ENCODE measurements at places on chromosomes 1 and 21.

DNA sequence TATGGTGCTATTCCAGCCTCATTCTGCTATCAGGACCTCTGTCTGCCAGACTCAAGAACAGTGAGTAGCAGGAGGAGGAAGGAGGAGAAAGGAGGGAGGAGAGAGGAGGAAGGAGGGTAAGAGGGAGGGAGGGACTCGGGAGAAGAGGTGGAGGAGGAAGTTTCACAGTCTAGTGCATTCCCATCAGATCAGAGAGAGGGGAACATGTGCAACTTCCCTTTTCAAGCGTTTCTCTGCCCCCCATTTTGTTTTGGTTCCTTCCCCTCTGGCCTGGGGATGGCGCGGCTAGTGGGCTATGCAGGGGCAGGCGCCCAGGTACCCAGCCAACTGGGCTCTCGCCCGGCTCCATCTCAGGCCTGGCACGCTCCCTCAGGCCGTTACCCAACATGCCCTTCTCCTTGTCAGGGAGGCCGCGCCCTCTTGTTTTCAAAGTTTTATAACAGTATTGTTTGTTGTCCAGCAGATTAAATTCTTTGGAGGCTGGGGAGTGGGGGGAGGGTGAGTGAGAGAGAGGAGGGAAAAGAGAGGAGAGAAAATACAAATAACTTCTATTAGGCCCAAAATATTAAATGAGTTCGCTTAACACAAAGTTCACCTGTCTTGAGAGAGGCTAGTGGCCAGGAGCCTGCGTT, 56.0 kb downstream of the CD46 start:
- no peak for DNase-seq

GRCh38 chr1:183831311-183831710, 26.4 kb downstream of the RGL1 start:
- no peak for DNase-seq

GRCh38 chr1:248152056-248152827, 7.3 kb downstream of the OR2M5 start:
- no peak for DNase-seq

GRCh38 chr1:6475381-6476133, 9.6 kb upstream of the TNFRSF25 start:
- DNase-seq = peak; percentile 65

GRCh38 chr1:197553281-197553680, 222.0 kb downstream of the DENND1B start:
- no peak for DNase-seq

DNA sequence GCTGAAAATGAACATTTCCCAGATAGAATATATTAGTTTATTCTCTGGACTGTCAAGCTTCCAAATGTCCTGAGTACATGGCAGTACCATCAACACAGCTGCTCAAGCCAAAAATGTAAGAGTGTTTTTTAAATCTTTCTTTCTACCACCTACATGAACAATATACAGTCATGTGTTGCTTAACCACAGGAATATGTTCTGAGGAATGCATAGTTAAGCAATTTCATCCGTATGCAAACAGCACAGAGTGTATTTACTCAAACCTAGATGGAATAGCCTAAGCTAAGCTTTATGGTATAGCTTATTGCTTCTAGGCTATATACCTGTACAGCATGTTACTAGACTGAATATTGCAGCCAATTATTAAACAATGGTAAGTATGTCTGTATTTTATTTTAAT, 561.9 kb upstream of the ADGRL4 start:
- no peak for DNase-seq

- no peak for DNase-seq
Observed at GRCh38 chr1:71242239-71242638, 161.4 kb upstream of the ZRANB2 start.

DNA sequence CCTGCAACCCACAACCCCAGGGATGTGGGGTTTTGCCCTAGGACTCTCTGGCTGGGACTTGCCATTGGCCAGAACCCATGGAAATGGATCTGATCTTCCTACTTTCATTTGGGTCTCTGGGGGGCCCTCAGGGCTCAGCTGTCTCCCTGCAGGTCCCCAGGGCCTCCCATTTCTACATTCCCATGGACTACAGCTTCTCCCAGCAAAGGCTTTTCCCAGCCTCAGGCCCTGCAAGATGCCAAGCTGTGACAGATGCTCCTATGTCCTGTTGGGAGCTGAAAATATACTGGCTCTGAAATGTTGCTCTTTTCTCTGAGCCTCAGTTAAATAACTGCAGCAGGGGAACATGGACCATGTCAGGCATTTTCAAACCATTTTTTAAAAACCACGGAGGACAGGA, 99.5 kb upstream of the IGSF21 start:
- DNase-seq = no peak

GRCh38 chr1:234730770-234731568, 121.0 kb upstream of the IRF2BP2 start:
- DNase-seq = no peak

- no peak for DNase-seq
Observed at GRCh38 chr1:65813956-65814355, 21.3 kb downstream of the PDE4B start.

- no peak for DNase-seq
Observed at GRCh38 chr1:35971601-35972000, 40.7 kb downstream of the AGO3 start.

GRCh38 chr1:62732331-62732730, 44.1 kb upstream of the DOCK7 start:
- DNase-seq = no peak

- no peak for DNase-seq
Observed at GRCh38 chr1:185961664-185962063, 227.5 kb downstream of the HMCN1 start.

GRCh38 chr1:233240371-233240770, 55.2 kb downstream of the PCNX2 start:
- no peak for DNase-seq

GRCh38 chr1:203202431-203203245, 16.1 kb upstream of the CHI3L1 start:
- DNase-seq = no peak

GRCh38 chr1:161973924-161974845, 49.5 kb downstream of the OLFML2B start:
- no peak for DNase-seq

- no peak for DNase-seq
Observed at GRCh38 chr1:173328961-173329360, 121.8 kb upstream of the TNFSF4 start.

DNA sequence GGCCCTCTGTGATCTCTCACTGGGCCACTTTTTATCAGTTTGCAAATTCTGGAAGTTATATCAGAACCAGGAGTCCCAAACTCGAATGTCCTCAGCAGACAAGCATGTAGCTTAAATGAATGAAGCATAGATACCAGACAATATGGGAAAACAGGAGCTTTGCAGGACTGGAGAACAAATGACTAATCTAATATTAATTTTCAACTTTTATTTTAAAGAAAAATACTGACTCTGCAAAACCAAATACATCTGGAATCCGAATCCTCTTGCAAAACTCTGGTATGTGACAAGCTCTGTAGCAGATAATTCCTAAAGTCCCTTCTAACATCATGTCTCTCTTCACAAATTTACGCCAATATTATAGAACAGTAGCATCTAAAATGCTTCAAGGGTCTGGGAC, 427.4 kb downstream of the TTLL7 start:
- no peak for DNase-seq

- no peak for DNase-seq
Observed at GRCh38 chr1:168947041-168947440, 159.4 kb upstream of the ATP1B1 start.

GRCh38 chr21:41611966-41612606, 104.1 kb upstream of the TMPRSS2 start:
- DNase-seq = no peak

DNA sequence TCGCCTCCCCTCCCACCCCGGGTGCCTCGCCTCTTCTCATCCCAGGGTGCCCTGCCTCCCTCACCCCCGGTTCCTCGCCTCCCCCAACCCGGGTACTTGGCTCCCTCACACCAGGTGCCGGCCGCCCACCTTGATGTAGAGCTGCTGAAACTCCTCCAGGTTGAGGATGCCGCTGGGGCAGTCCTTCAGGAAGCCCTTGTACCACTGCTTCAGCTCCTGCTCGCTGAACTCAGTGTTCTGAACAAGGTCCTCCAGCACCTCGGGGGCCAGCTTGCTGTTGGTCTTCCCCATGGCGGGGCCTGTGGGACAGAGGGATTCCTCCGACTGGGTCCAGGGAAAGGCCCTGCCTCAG, 6.9 kb downstream of the HPCAL4 start:
- no peak for DNase-seq

DNA sequence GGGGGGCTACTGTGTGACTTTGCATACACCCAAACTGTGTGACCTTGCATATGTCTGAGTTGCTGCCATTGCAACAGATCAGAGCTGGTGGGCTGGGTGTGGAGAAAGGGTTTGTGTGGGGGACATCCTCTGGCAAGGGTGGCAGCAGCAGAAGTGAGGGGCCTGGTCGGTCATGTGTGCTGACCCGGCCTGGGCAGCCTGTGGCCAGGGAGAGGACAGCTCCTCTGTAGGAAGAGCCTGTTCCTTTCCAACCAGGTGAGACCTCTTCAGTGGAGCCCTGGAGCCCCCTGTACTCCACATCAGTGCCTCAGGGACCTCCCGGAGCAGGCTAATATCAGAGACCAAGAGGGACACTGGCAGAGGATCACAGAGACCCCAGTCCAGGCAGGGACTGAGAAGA, 8.3 kb downstream of the PCSK9 start:
- DNase-seq = no peak

DNA sequence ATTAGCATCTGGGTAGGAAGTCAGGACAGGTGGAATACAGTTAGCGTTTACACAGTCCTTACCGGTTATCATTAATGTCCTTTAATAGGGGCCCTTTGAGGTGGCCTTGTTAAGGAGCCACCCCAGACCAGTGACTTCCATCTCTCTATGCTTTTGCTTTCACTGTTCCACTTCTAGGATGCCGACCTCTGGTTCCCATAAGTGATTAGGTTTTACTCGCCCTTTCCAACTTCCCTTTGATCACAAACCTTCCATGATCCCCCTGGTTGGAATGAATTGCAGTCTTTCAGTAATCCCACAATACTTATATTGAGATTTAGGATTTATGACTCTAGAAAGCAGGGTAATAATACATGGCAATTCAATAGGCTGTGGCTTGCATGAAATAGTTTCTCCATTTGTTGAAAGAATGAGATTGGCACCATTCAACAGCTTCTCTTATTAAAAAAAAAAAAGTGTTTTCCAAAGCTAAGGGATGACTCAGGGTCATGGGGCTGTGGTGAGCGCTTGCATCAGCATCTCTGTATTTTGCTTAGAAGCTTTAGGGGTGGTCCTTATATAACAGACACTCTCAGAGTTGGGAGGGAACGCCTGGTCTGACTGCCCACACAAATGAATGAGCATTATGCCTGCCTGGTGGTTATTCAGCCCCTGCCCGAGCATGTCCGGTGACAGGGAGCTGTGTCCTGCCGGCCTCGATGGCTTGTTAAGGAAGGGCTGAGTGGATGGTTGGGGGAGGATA, 110.5 kb downstream of the CNIH3 start:
- DNase-seq = no peak

GRCh38 chr1:52454779-52455178, 50.4 kb downstream of the PRPF38A start:
- no peak for DNase-seq

DNA sequence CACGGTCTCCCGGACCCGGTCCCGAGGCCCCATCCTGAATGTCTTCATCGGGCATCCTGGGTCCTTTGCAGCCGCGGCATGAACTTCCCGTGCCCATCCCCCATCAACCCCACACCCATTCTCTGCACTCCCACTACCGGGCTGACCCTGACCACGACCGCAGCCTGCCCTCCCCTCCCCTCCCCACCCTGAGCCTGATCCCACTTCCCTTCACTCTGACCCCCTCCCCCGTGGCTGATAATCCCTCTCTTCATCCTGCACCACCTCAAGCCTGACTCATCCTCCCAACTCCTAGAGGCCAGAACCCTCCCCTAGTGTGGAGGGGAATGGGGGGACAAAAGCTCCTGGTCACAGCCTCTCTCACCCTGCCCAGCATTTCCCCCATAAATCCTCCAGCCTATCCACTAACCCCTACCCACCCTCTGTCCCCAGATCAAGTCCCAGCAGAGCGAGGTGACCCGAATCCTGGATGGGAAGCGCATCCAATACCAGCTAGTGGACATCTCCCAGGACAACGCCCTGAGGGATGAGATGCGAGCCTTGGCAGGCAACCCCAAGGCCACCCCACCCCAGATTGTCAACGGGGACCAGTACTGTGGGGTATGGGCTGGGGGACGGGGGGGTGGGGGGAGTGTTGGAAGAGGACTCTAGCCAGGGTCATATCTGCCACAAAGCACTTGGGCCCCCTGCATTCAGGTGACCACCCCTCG, 602 bp downstream of the SH3BGRL3 start:
- no peak for DNase-seq

DNA sequence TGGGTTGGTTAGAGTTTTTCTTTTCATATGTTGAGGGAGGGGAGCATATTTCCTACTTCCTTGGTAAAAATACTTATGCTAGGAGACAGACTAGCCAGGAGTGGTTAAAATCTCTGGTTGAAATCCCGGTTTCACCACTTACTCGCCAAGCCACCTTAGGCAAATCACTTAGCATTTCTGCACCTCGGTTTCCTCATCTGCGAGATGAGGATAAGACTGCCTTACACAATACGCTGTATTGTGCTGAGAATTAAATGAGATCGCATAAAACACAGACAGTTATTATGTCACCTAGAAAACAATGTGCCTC, 1.4 kb downstream of the IFFO2 start:
- no peak for DNase-seq

- DNase-seq = no peak
Observed at GRCh38 chr1:223707256-223708000, 4.9 kb upstream of the CAPN2 start.

GRCh38 chr21:39373634-39374033, 24.7 kb upstream of the HMGN1 start:
- no peak for DNase-seq

GRCh38 chr21:44427241-44428120, 27.8 kb upstream of the LRRC3 start:
- DNase-seq = no peak

- DNase-seq = no peak
Observed at GRCh38 chr1:109204484-109204883, 9.2 kb upstream of the SARS1 start.

GRCh38 chr1:167776616-167777268, 55.0 kb downstream of the MPZL1 start:
- no peak for DNase-seq

GRCh38 chr21:40143822-40144525, 276.7 kb downstream of the PCP4 start:
- no peak for DNase-seq

GRCh38 chr1:27589841-27590426, 14.0 kb downstream of the AHDC1 start:
- no peak for DNase-seq

DNA sequence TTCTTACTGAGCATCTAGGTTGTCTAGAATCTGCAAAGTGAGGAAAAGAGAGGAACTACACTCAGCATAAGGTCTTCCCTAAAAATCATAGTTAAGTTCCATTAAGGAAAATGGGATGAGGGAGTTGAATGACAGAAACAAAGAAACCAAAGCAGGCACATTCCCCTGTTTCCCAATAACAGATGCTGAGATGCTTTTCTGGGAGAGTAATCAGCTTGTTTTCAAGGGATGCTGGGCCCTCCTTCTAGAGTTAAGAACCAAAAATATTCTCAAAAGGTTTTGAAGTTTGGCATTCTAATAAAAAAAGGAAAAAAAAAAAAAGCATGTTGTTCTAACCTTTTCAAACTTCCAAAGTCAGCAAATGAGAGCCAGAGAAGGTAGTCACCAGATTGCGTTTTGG, 105.2 kb upstream of the ZNF648 start:
- no peak for DNase-seq

All from D721Med (cell line).